ENCODE measurements at places on chromosomes 12 and 14.

DNA sequence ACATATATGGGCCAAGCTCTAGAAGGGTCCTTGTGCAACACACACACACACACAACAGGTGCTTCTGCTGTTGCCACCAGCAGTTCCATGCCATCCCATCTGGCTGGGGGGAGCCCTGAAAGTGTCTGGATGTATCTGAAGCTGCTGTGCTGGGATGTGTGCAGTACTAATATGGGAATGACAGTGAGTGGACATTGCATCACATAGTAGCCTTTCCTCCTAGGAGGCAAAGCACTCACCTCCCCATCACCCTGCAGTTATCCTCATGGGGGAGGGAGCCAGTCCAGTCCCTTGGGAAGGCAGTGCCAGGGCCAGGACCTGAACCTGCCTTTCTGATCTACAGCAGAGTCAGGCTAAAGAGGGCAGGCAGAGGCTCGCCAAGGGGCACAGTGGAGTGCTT is 208.9 kb downstream of the CACNA1C start:
- DNase-seq, result no peak

DNA sequence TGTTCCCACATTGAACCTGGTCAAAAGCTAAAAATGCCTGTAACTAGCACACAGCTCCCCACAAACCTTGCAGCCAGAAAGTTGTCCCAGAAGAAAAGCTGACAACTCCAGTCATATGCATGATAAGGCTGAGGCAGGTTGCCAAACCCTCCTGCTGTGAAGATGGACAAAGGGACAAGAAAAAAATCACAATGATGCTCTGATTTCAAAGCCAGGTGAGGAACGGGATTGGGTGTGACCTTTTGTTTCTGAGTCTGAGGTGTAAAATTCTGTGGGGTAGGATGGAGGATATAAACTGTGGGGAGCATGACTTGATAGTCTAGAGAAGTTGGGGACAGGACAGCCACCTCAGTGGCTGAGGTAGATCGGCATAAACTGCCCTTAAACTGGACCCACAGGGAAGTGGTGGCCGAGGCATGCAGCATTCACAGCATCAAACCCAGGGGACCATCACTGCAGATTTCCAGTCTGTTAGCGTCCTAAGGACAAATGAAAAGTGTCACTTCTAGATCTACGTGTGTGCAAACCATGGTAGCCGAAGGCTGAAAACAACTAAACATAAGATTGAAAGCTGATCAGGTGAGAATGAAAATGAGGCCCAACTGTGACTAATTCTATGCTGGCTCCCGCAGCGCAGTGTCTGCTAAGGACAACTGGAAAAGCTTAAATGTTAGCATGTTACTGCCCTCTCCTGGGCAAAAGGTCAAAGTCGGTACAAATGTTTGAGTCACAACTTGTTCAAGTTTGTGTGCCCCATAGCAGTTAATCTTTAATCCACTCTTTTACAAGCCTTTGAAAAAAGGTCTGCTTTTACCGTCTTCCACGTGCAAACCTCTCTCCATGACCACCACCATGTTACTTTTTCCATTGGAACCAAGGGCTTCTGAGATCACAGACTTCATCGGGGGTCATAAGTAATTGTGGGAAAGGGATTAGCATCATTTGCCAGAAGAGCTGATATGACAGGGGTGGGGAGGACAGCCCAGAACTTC is 39.8 kb downstream of the GRIN2B start:
- DNase-seq, result peak; percentile 18

GRCh38 chr14:103535891-103536565 is 7.0 kb downstream of the TRMT61A start:
- no peak for DNase-seq

DNA sequence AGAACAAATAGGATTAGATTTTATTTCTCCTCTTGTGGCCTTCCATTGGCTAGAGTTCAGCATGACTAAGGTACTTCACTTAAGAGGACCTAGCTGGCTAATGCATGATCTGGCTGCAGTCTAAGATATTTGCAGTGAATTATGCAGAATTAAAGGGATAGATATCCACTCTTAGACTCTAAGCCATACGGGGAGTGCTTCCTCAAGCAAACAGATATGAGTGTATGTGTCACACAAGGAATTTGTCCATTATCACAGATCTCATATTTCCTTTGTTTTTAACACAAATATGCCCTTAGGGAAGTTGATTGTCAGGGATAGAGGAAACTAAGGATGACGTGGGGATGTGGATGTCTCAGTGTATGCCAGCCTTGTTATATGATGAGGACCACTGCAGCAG is 88.1 kb upstream of the DHRS4 start:
- DNase-seq, result no peak

DNA sequence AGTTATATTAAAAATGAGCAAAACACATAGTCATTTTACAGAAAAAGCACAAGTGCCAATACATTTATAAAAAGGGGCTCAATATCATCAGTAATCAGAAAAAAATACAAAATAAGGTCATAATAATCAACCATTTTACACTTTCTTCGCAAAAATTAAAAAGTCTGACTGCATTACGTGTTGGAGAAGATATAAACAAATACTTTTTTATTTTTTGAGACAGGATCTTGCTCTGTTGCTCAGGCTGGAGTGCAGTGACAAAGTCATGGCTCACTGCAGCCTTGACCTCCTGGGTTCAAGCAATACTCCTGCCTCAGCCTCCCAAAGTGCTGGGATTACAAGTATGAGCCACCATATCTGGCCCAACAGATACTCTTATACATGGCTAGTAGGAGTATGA is 181.5 kb upstream of the DIO3 start:
- no peak for DNase-seq

- no peak for DNase-seq
These were observed 171.8 kb downstream of the FLRT2 start for GRCh38 chr14:85701763-85702162.

DNA sequence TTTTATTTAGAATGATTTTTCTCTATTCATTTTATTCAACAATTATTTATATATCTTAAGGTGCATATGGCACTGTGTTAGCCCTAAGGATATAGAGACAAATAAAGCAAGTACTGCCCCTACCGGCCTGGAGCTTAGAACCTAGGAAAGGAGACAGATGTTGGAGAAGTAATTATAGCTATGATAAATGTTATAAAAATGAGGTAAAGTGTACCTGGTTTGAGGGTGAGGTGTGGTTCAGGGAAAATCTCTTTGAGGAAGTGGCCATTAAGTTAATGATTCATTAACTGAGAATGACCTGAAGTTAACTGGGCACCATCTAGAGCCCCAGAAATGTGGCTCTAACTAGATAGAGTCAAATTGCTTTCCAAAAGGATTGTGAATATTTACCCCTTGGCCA is 31.9 kb downstream of the CDKL1 start:
- DNase-seq, result no peak

DNA sequence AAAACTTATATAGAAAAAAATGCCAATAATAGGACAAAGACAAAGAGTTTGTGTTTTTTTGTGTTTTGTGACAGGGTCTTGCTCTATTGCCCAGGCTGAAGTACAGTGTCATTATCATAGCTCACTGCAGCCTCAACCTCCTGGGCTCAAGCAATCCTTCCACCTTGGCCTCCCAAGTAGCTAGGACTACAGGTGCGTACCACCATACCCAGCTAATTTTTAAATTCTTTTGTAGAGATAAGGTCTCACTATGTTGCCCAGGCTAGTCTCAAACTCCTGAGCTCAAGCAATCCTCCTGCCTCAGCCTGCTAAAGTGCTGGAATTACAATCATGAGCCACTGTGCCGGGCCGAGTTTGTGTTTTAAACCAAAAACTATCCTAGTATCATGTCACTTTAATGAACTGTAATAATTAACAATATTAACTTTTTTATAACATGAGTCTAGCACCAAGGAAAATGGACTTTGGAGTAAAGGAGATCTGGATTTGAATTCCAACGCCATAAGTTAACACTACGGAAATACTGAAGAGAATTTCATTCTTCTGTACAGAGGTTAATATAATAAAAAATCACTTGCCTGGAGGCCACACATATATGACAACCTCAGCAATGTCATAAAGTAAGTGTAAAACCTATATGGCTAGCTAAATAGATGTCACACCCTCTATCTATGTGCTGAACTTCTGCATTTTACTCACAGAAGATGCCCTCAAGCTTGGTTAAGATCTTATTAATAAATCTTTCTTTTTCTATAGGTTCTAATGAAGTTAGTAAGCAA is 53.2 kb downstream of the EPS8 start:
- no peak for DNase-seq

- DNase-seq, result no peak
These were observed 21.3 kb upstream of the SUPT16H start for GRCh38 chr14:21405097-21405496.

DNA sequence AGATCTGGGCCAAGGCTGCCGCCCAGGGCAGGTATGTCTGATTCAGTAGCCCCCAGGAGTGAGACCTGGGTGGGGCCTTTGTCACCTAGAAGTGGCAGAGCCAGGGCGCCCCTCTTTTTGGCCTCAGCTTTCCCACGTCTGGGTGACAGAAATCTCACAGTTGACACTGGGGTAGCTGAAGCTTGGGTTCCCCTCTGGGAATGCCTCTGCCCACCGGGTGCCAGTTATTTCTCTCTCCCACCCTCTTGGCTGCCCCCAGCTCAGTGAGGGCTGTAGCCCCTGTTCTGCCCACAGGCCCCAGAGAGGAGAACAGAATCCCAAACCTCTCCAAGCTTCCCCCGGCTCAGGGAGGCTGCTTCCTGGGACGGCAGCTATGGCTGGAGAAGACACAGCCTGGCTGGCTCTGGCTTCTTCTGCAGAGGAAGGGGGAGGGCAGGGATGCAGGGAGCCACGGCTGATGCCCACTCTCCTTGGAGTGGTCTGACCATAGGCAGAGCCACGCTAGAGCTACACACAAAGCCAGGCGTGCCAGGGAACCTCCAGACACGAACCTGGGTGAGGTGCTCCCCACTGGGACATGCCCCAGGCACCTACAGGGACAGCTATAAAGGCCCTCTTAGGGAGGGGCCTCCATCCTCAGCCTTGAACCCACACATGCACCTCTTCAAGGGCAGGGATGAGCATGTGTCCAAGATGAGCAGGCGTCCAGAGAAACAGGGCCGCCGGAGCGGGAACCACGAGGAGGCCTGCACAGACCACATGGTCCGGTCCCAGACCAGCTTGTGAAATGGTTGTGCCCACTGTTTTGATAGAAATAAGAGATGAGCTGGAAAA is 51.7 kb downstream of the BEGAIN start:
- no peak for DNase-seq

Data from urinary bladder (tissue), 4 donors.